Gastroesophageal sphincter (tissue), 4 donors: ENCODE measurements at places on chromosomes 4 and X. TPM values are rescaled to one million over a fixed set of nuclear protein-coding genes. Genes with fewer than 3 reads are reported as not detected.

DNA sequence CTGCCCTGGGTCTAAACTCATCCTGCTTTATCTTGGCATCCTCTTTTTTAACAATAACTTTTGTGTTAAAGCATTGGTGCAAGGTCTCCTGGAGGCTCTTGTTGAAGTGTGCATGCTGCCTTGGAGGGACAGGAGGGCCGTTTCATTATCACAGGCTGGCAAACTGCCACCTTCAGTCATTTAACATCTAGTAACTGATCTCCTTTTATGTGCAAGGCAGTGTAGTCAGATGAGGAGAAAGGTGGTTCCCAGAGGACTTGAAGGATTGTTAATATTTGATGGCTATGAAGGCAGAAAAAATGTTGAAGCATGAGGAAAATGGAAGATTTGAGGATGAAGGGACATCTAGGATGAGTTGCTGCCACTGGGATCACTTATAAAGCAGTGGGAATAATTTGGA lies 439.4 kb downstream of the RAPGEF2 start:
- no peak for ATAC-seq

Gene FAM156B
- total RNA-seq = 14.1 TPM

DNA sequence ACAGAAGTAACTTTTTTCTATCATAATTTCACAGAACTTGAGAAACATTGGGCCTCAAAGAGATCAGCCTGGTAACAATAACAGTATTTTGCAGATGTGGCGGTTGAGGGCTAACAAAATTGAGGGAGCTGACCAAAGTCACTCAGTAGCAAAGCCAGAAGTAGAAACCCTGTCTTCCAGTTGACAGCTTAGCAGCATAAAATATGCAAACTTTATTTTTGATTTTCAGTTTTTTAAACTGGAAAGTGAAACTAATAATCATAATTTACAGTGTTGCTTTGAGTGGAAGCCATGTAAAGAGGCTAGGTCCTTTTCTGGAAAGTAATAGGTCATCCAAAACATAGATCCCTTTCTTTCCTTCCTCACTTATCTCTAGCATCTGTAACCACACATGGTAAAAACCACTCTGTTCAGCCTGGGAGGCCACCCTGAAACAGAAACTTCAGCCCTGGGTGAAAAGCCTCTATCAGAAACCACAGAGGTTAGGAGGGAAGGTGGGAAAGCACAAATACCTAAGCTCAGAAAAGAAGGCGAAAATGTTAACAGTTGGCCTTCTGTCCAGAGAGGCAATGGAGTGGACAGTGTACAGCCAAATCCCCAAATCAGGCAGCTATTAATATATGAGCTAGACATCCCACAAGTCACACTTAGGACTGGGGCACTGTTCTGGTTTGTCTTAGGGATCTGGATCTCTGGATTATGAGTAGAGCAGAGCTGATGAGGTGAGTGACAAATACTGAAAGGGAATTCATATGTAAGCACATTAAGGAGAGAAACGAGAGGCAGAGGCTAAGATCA lies 61.1 kb upstream of the ARSJ start:
- no peak for ATAC-seq

Gene PITX2
- 31.3 TPM for total RNA-seq

- ATAC-seq = no peak
Observed at GRCh38 chr4:177579649-177580048, 137.4 kb upstream of the AGA start.

GRCh38 chr4:143248827-143249226 lies 64.1 kb downstream of the USP38 start:
- ATAC-seq = no peak

DNA sequence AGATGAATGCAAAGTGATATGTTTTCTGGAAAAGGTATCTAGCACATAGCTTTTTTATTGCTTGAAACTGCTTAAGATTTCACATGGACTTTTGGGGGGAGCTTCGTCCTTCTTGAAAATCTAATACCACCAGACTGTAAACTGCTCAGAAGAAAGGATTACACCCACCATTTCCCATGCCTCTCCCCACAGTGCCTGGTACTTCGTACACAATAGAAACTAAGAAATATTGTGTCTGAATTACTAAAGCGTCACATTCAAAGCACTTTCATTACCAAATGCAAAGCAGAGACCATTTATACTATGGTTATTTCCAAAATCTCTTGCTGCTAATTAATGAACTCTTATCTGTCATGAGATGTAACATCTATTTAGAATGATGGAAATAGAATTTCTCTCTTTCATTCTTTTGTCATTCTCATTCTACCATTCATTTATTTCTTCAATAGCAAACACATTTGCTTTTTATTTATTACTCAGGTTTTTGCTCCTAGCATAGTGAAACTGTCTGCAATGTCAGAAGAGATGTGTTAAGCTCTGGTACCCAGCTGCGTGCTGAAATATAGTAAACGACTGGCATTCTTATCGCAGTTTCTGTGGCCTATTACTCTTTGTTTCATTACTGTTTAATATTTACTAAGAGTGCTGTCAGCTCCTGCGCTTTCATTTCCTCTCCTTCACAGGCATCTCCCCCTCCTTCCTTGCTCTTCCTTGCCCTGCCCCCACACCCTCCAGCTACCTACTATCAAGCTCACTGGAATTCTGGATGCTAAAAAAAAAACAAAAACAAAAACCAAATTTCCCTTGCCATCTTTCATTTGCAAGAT lies 51.4 kb upstream of the RAPGEF2 start:
- no peak for ATAC-seq

DNA sequence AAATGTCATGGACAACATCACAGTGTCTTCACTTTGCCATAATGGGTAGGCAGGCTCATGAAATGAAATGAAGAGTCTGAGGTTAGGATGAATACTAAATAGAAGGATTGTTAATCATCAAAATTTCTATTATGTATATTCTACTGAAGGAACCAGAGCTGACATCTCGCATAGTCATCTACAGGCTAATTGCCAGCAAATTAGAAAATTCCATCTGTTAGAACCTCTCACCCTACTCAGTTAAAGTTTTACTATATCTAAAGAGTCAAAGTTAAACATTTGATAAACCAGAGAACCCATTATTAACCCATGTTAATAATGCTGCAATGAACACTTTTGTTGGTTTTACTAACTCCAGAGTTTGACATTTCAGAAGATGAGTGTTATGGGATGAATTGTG lies 114.6 kb downstream of the ARHGAP6 start:
- ATAC-seq = no peak

DNA sequence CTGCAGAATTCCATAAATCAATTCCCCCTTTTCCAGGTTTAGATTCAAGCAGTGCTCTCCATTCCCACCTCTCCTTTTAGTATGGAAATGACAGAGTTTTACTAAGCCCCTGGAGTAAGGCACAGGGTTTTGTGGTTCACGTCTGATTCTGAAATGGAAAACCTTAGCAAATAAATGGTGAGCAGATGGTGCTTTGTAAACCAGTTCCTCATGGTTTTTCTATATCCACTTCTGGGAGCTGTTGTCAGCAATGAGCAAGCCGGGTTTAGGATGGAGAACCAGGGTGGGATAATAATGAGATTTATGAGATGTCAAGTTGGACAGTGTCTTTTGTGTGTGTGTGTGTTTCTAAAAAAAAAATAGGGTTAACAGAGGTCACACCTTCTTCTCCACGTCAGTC lies 113.8 kb upstream of the RBPJ start:
- no peak for ATAC-seq

Gene BEND2
- not detected for total RNA-seq

DNA sequence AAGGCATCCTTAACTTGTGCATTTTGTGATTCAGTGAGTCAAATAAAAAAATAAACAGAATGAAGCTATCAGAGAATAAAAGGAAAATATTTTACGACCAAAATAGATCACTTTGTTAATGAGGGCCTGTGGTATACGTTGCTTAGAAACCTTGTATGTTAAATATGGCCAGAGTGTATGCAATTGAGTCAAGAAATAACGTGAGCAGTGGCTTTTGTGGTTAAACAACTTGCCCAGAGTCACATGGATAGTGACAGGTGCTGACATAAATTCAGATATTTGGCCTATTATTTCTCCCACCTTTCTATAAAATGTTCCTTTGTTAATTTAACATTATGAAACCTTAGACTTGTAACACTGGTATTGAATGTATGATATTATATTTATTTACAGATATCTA lies 393.4 kb downstream of the PABPC4L start:
- ATAC-seq = no peak

Gene KIAA1210
- total RNA-seq = not detected

Gene HTN3
- total RNA-seq = not detected

Gene PPP4R3C
- total RNA-seq = not detected

DNA sequence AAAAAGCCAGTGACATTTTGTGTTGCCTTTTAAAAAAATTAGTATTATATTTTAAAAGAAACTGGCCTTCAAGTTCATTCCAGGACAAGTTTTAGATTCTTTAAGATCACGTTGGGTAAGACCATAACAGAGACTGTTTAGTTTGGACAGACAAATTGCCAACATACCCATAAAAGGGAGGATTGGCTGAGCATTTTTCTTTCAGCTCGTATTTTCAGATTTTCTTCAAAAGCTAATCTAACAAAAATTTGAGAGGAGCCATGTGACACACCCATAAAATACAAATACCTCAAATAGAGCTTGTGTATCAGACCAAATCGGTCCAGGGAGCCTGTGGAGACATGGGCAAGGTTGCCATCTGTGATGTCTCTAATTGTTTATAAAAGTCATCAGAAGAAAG lies 74.6 kb upstream of the C1QTNF7 start:
- no peak for ATAC-seq

GRCh38 chr4:159027535-159027934 lies 75.3 kb upstream of the RAPGEF2 start:
- ATAC-seq = no peak

Gene HS3ST1
- 1.5 TPM for total RNA-seq

Gene TMPRSS11B
- 0.40 TPM for total RNA-seq

- no peak for ATAC-seq
Observed at GRCh38 chrX:10582945-10583344, 37.4 kb downstream of the MID1 start.

Gene DUSP9
- not detected for total RNA-seq

- no peak for ATAC-seq
Observed at GRCh38 chr4:154983714-154984113, 202.6 kb downstream of the RBM46 start.

DNA sequence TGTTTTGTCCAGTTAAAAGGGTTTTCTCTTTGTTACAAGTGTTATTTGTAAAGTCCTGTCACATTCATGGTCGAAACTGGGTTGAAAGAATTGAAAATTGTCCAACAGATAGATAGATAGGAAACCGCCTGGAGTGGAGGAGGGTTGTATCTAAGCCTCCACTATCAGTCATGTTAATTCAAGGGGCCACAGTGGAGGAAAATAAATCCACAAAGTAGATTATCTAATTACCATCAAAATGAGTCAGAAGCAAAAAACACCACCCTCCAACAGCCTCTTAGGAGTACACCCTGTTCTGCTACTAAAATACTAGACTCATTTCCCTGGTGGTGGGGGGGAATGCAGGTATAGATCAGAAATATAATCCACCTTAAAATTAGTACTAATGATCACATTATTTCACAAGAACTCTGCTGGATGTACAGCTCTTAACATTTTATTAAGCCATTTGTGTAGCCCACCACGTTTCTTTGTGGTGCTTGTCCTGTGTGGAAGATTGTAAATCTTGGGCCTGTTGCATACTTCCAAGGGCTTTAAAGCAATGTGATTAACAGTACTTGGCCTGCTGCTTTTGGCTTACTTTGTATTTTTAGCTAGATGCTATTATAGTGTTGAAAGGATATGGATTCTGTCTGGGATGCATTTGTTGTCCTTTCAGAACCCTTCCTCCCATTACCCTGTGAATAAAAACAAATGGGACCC lies 26.8 kb downstream of the RBBP7 start:
- ATAC-seq = no peak
